ENCODE measurements at places on chromosomes 4 and X.

DNA sequence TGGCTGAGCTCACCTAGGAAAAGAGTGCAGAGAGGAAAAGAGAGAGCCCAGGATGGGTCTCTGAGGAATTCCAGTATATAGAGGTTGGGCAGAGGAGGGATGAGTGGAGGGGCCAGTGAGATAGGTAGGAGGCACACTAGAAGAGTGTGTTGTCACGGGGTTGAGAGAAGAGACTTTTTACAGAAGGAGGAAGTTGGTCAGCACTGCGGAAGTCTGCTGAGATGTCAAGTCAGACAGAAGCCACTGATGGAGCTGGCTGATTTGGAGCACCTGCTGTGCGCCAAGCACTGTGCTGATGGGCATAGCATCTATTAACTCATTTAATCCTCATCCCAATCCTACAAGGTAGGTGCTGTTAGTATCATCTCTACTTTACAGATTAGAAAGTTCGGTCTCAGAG lies 60.4 kb downstream of the EFNB1 start:
- no peak for DNase-seq

DNA sequence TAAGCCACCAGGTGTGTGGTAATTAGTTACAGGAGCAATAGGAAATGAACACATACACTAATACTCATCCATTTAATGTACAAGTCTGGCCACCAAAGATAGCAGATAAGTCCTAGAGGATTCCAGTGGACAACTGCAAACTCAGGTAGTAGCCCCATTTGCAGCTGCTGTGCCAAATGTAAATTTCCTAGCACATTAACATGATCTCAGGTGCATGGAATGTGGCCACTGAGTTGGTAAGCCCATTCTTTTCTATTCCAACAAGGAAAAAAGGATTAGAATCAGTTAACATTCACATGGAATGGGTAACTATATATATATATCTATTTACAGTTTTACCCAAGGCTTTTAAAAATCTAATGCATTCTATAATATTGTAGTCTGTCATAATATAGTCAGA lies 23.3 kb upstream of the FRAS1 start:
- DNase-seq = no peak

DNA sequence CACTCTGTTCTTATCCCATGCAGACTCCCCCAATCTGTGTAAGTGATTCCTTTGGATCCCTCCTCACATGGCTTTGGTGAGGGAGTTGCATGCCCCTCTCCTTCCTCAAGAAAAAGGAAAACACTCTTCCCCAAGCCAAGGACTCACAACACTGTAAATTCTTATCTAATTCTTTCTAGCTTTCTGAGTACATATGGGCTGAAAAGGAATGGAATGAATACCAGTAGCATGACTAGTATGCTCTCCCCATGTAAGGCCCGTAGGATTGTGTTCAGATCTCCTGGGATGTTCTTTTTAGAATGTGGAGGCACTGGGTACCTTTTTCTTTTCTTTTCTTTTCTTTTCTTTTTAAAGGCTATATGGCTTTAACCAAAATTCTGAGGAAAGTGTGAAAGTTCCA lies 17.0 kb upstream of the MAGED1 start:
- DNase-seq = no peak

- DNase-seq = no peak
These were observed 25.3 kb downstream of the STIM2 start for GRCh38 chr4:26885912-26886274.

DNA sequence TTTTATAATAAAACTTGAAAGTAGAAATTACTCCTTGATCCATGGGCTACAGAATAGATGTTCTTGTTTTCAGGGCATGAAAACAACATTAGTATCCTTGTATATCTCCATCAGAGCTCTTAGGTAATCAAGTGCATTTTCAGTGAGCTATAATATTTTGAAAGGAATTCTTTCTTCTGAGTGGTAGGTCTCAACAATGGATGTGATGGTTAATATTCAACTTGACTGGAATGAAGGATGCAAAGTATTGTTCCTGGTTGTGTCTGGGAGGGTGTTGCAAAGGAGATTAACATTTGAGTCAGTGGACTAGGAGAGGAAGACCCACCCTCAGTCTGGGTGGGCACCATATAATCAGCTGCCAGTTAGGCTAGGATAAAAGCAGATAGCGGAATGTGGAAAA lies 100.1 kb downstream of the LCORL start:
- no peak for DNase-seq

DNA sequence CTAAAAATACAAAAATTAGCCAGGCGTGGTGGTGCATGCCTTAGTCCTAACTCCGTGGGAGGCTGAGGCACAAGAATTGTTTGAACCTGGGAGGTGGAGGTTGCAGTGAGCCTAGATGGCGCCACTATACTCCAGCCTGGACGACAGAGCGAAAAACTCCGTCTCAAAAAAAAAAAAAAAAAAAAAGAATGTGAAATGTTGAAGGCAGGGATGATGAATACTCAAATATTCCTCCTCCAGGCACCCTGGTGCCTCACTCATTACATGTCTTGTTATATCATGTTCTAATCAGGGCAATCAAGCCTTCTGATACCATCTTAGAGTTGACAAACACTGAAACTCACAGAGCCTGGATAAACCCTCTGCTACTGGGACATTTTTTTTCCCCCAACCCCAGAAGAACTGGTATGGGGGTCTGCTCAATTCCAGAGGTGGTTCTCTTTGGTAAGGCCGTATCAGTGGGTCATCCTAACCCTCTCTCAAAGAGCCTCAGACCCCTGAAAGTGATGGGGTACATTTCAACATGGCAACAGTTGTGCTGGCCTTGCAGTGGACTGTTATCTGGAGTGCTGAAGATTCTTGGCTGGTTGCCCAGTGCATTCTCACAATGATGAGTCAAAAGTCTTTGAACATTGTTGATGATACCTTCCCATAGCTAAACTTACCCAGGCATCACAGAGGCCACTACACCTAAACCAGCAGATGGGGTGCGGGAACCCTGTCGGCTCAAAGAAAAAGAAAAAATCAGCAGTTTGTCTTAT lies 2.4 kb upstream of the SH3KBP1 start:
- DNase-seq = no peak

DNA sequence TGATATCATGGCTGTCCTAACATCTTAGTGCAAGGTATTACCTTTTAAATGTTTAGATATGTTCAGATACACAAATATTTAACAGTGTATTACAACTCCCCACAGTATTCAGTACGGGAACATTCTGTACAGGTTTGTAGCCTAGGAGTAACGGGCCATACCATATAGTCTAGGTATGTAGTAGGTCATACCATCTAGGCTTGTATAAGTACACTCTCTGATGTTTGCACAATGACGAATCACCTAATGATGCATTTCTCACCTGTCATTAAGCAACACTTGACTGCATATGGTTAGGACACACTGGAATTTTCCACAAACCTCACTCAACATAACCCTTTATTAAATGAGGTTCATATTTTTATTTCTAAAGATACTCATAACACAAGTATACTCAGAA lies 67.7 kb downstream of the THOC2 start:
- no peak for DNase-seq

DNA sequence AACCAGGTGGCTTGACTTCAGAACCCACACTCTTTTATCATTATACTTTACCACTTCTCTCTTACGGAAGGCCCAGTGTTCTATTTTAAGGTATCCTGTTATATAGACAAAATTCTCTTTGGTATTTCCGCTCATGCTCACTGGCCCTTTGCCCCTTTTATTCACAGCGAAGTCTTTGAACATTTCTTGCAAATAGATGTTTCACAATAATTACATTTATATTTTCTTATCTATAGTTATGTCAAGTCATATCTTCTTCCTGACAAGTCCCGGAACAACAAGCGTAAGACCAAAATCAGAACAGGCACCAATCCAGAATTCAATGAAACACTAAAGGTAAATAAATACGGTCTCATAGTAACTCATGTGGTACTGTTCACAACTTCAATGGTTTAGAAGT lies 102.0 kb downstream of the SYTL5 start:
- DNase-seq = no peak

- peak; percentile 39 for DNase-seq
These were observed at the start of gene TACR3 for GRCh38 chr4:103719830-103720207. Gene TACR3 (minus strand): TSS chr4:103719985. CDS start chr4:103719675, 310 bp downstream.

- DNase-seq = no peak
These were observed 967.2 kb downstream of the TRAM1L1 start for GRCh38 chr4:116118221-116118620.

Data from dorsolateral prefrontal cortex (tissue), 122 donors.